ENCODE measurements at places on chromosomes 1 and 21. TPM values are rescaled to one million over a fixed set of nuclear protein-coding genes. Genes with fewer than 3 reads are reported as not detected.

C1orf87 gene
- not detected for total RNA-seq

COL16A1 gene
- total RNA-seq: 59.5 TPM

LRRIQ3 gene
- total RNA-seq: 0.26 TPM

DCDC2B gene
- not detected for total RNA-seq

Measured in aortic smooth muscle cell (primary cell).